ENCODE measurements at places on chromosomes 6 and 20.

DNA sequence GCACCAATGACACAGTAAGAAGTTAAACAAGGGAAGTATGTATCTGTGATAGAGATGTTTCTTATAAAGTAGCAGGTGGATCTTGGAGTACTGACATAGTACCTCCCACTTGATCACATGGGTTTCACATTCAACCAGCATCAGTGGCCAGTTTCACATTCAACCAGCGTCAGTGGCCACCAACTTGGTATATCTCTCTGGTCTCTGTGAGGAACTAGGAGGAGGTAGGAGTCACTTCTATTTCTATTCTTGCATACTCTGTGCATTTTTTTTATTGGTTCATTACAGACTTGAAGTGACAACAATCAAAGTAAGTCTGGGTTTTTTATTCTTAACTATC lies 200.3 kb upstream of the SIM1 start:
- no peak for DNase-seq

DNA sequence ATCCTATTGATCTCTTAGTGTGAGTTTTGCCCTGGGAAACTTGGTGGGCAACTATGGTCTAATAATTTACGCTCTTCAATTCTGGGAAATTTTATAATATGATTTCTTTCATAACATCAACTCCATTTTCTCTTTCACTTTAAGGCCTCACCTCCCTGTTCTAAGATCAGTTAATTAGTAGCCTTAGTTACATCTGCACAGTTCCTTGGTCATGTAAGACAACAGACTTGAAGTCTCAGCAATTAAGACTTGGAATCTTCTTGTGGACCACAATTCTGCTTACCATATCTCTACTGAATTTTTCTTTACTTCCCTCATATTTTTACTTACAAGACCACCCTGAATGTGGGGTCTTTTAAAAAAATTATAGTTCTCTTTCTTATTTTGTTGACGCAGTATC lies 8.7 kb downstream of the ENPP3 start:
- DNase-seq: no peak

DNA sequence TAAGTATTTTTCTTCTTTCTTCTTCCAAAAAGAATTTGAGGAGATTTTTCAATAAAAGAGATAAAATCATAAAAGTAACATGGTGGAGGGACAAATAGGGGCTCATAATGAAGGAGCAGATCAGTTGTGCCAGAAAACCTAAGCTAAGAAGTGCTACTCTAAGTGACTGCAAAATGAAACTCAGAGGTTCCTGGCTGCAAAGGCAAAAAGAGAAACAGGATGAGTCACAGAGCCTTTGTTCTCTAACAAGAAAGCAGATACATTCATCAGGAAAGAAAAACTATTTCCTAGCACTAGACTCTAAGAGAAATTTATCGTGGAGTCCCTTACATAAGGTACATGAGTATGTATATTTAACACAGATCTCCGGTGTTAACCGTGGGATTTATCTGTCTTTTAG lies 49.8 kb downstream of the TSHZ2 start:
- DNase-seq: no peak

DNA sequence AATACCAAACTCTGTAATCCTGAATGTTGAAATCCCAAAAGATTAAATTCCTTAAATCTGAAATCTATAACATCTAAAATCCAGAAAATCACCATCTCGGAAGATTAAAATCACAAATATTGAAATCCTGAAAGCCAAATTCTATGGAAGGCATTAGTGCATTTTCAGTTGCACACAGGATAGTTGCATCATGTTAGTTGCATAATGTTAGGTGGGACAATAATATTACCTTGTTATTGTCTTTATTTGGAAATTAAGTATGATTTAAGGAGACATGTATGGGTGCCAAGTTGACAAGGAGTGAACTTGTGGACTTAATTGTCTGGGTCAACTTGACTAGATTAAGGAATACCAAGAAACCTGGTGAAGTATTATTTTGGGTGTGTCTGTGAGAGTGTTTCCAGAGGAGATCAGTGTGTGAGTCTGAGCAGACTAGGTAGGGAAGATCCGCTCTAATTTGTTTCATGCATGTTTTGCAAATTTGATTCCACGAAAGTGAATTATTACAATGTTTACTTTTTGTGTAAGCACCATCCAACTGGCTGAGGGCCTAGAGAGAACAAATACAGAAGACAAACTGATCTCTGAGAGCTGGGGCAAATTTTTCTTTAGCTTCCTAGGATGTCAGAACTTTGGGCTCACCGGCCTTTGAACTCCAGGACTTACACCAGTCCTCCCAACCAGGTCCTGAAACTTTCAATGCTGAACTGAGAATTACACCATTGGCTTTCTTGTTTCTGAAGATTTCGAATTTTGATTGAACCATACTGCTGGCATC lies 545.1 kb upstream of the IRAK1BP1 start:
- DNase-seq: no peak

DNA sequence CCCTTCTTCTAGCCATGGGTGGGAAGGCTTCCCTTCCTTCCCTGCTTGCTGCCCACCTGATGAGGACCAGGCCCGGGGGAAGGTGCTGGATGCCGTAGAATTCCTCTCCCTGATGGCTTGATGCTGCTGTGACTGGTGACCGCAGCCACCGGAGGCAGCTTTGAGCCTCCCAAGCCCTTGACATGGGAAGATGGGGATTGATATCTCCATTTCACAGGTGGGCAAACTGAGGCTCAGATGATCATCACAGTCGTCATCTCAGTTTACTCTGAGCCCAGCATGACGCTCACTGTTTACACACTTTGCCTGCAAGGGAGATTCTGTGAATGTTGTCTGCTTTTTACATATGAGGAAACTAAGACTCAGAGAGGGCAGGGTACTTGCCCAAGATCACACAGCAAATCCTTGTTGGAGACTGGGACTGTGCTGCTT lies 43.9 kb downstream of the SRC start:
- no peak for DNase-seq

DNA sequence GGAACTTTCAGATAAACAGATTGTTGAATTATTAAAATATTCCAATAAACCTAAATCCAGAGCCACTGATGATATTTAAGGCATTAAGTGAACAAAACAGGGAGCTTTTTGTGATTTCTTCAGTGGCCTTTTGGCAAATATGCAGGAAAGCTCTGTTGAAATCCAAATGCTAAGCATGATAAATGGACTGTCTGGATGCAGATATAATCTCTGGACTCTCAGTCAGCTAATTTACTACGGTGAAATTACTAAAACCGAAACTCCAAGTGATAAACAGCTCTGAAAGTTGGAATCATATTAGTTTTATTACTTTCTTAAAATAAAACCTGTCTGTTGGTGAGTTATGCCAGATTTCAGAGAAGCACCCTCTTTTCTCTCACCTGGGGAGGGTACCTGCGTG lies 120.3 kb downstream of the IMPG1 start:
- DNase-seq: no peak

- DNase-seq: no peak
Observed at GRCh38 chr6:31125162-31125561, 4.9 kb upstream of the CDSN start.

DNA sequence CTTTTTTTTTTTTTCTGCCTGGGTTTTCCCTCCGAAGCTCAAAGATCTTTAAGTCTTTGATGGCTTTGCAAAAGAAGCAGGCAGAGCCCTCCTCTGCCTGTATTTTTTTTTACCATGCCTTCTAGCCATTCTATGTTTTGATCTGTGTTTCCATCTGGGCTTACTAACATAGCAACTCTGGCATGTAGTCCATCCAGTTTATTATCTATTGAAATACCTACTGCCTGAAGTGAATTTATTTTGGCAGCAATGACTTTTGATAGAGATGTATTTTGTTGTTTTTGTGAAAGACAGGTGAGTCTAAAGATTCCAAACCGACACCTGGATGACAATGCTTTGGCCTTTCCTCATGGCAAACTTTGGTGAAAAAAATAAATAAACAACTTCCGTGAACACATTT lies 1157.7 kb upstream of the MAP3K7 start:
- DNase-seq: no peak

GRCh38 chr20:1871807-1872458 lies 23.3 kb upstream of the SIRPA start:
- no peak for DNase-seq

- no peak for DNase-seq
Observed at GRCh38 chr20:38601216-38602184, at the start of gene ARHGAP40. ARHGAP40 (plus strand) TSS chr20:38601809.

DNA sequence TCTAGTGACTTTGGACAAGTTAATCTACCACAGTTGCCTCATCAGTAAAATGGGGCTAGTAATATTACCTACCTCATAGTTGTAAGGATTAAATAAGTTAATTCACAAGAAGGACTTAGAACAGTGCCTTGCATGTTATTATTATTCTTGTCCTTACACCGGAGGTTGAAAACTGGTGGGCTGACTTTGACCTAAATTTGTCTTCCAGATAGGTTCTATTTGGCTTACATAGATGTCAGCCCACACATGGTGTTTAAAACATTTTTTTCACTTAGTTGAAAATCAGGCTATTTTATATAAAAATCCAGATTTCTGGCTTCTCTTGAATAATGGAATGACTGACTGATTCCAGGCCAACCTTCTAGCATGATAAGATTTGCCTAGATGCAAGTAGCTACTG lies 3.2 kb downstream of the SYS1 start:
- no peak for DNase-seq

DNA sequence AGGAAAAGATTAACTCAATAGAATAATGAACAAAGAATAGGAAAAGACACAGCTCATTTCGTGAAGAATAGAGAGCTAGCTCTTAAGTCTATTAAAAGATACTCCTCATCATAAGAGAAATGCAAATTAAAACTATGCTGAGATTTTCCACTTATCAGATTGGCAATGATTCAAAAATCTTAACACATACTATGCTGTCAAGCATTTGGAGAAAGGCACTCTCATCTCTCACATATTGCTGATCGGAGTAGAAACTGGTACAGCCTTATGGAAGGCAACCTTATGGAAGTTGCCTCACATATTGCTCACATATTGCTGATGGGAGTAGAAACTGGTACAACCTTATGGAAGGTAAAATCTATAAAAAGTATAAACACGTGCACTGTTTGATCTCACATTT lies 21.4 kb upstream of the PLAGL1 start:
- no peak for DNase-seq

DNA sequence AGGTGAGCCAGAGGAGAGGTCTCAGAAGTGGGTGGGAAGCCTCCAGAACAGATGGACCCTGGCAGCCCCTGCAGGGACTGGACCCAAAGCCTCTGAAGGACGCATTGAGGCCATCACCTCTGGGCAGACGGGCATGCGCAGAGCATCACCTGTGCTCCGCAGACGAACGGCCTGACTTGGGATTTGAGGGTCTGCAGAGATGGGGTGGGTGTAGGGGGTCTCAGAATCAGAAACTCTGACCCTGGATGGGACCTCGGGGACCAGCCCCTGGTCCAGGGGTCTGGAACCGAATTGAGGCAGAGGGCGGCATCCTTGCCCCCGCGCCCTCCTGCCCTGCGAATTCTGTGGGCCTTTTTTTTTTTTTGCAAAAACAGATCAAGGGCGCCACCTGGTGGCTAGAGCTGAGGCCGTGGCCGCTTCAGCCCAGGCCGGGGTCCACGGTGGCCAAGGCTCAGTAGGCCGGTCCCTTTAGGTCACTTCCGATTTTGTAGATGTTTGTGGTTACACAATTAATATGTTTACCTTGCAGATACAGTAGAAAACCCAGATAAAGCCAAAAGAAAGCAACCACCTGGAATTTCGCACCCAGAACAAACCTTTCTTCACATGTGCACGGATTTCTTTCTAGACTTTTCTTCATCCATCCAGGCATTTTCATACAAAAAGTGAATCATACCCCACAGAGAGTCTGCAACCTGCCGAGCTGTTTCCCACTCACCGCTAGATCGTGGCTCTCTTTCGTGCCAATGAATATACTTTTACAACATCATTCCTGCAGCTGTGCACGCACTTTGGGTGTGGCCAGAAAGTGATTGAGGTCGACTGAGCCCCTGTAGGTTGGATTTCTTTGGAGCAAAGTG lies 25.9 kb downstream of the ZBP1 start:
- no peak for DNase-seq

DNA sequence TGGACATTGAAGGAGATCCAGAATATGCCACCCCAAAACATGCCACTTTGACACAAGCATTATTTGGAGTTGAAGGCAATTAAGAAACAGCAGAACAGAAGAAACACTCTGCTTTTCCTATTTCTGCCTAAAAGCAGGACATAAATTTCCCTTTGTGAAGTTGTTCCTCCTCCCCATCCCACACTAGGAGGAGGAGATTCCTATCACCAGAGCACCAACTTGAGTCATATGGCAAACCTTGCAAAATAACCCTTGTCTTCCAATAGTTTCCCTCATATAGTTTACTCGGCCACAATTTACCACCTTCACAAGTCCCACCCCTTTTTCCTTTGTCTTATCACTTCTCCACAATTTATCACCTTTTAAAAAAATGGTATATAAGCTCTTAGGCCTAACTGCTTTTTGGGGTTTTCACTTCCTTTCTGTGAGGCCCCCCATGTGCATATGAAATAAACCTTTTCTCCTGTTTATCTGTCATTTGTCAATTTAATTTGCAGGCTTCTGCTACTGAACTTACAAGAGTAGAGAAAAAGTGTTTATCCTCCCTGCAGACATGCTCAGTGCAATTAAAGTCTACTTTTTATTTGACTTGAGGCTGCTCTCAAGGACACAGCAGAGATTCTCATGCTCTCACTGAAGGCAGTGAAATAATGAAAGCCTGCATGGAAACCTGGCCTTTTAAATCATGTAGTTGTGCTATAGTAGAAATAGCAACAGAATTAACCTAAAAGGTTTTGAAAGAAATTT lies 2.8 kb upstream of the RAB23 start:
- no peak for DNase-seq

DNA sequence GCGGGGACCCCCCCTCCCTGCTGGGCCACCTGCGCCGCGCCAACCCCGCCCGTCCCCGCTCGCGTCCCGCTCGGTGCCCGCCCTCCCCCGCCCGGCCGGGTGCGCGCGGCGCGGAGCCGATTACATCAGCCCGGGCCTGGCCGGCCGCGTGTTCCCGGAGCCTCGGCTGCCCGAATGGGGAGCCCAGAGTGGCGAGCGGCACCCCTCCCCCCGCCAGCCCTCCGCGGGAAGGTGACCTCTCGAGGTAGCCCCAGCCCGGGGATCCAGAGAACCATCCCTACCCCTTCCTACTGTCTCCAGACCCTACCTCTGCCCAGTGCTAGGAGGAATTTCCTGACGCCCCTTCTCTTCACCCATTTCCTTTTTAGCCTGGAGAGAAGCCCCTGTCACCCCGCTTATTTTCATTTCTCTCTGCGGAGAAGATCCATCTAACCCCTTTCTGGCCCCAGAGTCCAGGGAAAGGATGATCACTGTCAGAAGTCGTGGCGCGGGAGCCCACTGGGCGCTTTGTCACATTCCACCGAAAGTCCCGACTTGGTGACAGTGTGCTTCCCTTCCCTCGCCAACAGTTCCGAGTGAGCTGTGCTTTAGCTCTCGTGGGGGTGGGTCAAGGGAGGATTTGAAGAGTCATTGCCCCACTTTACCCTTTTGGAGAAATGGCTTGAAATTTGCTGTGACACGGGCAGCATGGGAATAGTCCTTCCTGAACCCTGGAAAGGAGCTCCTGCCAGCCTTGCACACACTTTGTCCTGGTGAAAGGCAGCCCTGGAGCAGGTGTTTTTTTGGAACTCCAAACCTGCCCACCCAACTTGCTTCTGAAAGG lies 2.1 kb downstream of the VEGFA start:
- no peak for DNase-seq

Measured in NCI-H748 treated with DMSO at 0.1 percent for 48 hours (cell line).